Iris pigment epithelial cell (primary cell): ENCODE measurements at places on chromosomes 1 and 21.

DNA sequence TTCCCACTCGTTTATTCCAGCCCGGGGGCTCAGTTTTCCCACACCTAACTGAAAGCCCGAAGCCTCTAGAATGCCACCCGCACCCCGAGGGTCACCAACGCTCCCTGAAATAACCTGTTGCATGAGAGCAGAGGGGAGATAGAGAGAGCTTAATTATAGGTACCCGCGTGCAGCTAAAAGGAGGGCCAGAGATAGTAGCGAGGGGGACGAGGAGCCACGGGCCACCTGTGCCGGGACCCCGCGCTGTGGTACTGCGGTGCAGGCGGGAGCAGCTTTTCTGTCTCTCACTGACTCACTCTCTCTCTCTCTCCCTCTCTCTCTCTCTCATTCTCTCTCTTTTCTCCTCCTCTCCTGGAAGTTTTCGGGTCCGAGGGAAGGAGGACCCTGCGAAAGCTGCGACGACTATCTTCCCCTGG lies 716 bp downstream of the OLIG2 start:
- no peak for DNase-seq

GRCh38 chr1:11719313-11720032 lies 16.5 kb upstream of the AGTRAP start:
- DNase-seq, result peak; percentile 45

DNA sequence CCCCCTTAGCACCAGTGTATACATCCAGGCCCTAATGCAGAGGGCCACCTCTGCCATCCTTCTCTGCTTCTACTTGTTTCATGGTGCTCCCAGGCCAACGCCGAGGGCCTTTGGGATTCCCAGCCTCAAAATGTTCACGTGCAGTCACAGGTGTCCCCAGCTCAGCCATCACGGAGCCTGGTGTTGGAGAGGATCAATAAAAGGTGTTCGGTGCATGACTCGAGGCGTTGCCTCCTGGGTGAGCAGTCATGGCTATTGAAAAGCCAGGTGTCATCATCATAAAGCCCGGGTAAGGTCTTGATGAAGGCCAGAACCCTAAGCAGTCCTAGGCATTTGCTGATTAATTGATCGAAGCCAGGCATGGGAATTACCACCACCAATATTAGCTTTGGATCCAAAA lies 76.1 kb downstream of the ABCA4 start:
- no peak for DNase-seq

GRCh38 chr1:59506952-59507351 lies 210.1 kb downstream of the FGGY start:
- peak; percentile 67 for DNase-seq

GRCh38 chr1:207978441-207978840 lies 67.5 kb upstream of the CD34 start:
- DNase-seq, result no peak

DNA sequence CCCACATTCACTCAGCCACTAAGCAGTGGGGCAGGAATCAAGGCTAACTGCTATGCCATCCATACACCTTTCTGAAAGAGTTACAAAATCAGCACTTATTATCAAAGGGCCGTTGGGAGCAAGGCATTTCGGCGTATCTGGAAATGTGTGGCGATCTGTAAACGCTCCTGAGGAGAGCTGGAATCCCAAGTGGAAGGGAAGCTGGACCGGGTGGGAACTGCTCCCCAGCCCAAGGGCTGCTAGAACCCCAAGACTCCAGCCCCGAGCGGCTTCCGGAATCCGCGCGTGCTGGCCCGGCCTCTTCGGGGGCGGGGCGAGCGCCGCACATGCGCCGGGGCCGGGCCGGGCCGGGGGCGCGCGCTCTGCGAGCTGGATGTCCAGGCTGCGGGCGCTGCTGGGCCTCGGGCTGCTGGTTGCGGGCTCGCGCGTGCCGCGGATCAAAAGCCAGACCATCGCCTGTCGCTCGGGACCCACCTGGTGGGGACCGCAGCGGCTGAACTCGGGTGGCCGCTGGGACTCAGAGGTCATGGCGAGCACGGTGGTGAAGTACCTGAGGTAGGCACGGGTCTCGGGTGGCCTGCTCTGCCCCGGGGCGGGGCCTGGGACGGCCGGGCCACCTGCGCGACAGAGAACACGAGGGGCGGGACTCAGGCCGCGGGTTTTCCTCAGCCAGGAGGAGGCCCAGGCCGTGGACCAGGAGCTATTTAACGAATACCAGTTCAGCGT lies at the start of gene NAXE:
NAXE (plus strand) TSS at position 345 of the 726 bp plus-strand sequence; CDS start at position 374, 29 bp downstream.
- DNase-seq, result peak; percentile 52

DNA sequence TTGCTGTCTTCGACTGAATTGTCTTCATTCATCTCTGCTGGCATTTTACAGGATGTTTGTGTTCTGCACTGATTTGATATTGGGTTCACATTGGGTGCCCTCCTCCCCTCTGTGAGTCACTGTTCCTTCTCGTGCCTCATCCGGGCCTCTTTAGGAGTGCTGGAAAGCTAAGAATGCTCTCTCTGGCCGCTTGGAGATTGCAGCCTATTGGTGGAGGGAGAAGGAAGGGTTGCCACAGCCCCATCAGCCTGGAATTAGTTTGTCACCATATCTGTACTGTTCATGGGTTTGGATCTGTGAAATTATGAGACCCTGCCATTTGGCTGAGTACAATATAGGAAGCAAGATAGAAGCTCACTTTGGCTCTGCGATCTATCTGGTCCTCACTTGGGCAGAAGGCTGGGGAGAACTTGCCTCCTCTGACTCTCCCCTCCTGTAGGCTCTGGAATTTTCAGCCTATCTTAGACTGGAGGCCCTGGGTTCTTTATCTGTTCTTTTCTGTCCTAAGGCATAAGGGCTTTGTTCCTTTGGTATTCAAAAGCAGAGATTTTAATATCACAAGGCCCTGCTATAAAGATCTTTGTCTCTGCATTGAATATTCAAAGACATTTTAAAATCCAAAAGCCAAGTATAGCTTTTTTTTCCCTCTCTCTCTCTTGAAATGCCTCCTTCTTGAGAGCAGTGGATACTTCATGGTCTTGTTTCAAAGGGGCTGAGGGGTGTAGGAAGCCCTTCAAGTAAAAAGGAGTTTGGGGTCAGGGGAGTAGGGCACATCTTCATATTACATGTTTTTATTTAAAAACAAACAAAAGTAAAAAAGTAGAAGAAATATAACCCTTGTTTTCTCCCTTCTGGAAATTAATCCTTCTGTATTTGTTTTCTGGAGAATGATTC lies 347.9 kb downstream of the ZP4 start:
- no peak for DNase-seq

DNA sequence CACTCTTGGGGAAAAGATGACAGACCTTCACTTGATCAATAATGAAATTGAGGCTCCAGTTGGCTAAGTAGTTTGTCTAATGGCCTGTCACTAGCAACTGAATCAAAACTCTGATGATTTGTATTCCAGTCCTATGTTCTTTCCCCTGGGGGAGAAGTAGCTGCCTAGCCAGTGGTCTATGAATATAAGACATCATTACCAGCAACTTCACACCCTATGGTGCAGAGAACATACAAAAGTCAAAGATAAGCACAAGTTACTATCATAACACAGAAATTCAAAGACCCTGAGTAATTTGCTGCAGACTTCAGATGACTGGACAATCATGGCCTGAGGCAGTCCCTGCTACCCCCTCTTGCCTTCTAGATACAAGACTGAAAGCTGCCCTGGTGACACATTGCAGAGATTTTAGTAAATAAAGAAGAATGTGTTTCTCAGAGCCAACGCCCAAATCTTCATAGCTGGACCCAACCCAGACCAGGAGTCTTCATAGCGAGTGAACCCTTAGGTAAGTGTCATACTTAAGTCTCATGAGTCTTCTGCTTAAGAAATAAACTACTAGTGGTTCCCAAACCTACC lies 993 bp downstream of the PDZK1 start:
- DNase-seq, result peak; percentile 45

DNA sequence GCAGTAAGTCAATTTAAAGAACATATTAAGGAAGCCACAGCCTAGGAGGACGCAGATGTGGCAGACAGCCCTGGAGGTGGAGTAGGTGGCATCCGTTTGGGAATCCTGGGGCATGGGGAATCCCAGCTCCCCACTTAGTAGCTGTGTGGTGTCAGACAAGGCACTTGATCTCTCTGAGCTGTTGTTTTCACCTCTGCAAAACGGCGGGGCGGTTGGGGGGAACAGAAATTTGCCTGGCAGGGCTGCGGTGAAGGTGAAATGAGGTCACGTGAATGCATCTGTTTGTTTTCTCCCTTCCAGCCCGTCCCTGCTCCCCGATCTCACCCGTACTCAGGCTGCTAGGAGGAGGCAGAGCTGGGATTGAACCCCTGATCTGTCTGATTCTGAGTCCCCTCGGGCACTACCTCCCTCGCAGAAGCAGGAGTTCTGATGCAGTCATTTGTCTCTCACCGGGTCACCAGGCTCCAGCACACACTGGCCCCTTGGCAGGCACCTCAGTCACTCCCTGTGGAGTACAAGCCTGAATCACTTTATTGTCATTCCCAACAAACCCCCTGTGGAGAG lies 2.2 kb upstream of the LAPTM5 start:
- no peak for DNase-seq

DNA sequence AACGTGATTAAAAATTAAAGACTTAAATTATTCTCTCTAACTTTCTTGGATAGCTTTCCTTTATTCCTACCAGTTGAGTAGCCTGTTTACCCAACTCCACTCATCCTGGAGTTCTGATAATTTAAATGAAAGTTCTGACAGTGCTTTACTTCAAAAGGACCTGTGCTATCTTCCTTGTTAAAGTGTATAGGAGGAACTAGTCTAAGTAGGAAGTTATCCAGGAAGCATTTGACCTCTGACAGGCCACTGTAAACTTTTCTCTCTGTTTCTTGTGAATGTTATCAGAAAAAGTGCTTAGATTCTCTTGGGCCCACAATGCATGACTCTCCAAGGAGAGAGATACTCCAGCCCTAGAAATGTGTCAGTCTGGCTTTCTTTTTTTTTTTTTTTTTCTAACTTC lies 9.2 kb downstream of the UAP1 start:
- DNase-seq, result no peak

- peak; percentile 47 for DNase-seq
Observed at GRCh38 chr1:186208405-186209129, 166.5 kb downstream of the TPR start.

DNA sequence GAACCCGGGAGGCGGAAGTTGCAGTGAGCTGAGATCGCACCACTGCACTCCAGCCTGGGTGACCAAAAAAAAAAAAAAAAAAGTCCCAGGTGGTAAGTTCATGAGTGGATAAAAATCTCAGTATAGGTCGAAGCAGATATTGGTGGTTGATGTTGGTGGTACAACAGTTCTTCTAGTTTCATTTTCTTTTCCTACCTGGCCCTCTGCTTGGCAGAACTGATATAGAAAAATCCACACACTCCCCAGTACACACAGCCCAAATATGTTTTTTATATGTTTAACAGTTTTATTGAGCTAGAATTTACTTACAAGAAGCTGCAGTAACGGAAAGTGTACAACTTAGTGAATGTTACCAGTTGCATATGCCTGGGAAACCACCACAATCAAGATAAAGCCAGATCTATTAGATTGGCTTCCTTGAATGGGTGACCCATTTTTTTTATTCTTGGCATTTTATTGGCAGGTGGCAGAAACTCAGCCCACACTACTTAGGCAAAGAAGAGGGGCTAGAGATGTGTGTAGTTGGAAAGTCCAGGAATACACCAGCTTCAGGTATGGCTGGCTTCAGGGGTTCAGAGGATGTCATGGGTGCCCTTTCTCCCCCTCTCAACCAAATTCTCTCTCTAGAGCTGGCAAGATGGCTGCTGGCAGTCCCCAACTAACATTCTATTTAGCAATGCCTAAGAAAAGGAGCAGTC lies 118.3 kb upstream of the SLC25A33 start:
- no peak for DNase-seq

GRCh38 chr1:204927673-204928641 lies 57.3 kb downstream of the NFASC start:
- no peak for DNase-seq

- no peak for DNase-seq
Observed at GRCh38 chr1:67700220-67700619, 15.2 kb downstream of the GADD45A start.

- DNase-seq, result no peak
Observed at GRCh38 chr1:8347635-8348034, 29.7 kb downstream of the SLC45A1 start.

GRCh38 chr1:154490317-154490716 lies 11.7 kb upstream of the TDRD10 start:
- DNase-seq, result no peak

DNA sequence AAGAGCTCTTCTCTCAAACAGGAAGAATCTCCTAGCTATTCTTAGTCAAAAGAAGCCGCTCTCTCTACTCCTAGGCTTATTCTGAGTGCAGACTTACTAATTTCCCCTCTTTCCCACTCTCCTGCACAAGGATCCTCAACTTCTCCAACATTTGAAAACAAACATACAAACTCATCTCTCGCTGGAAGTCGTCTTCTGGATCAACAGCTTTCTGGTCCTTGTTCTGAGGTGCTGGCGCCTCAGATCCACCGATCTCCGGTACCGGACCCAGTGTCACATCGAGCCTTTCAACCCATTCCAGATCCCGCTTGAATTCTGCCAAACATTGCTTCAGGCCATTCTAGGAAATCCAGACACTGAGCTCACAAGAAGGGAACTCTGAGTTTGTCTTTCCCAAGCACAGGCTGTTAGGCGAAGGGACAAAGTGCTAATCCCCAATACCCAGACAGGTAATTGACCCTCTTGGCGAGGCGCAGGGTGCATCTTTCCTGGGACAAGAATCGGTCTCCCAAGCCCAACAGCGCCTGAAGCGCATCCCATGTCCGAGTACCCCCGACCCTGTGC lies 696 bp downstream of the EBNA1BP2 start:
- DNase-seq, result peak; percentile 3

DNA sequence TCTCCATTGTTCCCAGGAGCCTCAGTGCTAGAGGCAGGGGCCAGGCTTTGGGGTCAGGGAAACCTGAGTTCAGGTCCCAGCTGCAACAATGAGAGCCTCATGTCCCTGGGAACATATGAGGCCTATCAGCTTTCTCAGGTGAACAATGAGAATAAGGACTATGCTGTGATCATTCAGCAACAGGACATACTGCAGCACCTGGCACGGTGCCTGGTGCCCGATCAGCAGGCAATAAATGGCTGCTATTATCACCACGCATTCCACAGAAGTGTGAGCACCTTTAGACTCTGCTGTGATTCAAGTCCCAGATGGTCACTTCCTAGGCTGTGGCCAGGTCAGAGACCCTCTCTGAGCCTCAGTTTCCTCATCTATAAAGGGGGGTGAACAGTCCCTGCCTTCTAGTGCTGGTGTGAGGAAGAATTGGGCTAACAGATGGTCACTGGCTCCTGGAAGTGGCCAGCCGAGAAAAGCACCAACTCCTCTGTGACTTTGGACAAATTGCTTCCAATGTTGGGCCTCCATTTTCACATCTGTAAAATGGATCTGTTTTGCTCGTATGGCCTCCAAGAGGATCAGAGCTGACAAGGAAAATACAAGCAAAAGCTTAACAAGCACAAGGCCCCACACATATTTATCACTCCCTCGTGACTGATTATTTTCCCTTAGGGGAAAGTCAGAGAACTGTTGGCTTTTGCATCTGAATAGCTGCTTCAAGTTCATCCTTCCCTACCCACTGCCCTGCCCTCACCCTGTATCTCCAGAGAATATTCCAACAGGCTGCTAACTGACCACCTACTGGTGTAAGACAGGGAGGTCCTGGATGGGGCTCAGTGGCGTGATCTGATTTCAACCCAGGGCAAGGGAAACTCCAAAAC lies 1.1 kb downstream of the SLC5A9 start:
- DNase-seq, result no peak

- peak; percentile 95 for DNase-seq
Observed at GRCh38 chr1:159000625-159001024, 9.1 kb upstream of the IFI16 start.

GRCh38 chr1:197103300-197103699 lies 36.2 kb upstream of the F13B start:
- peak; percentile 76 for DNase-seq

GRCh38 chr1:89121641-89122040 lies 4.3 kb downstream of the GBP2 start:
- no peak for DNase-seq
